ENCODE measurements at places on chromosomes 7 and 10.
A peak's percentile ranks its signal among the peaks of the same experiment; 100 is the strongest.

- DNase-seq: no peak
Measured at GRCh38 chr7:148060724-148061123, 529.8 kb upstream of the C7orf33 start.

DNA sequence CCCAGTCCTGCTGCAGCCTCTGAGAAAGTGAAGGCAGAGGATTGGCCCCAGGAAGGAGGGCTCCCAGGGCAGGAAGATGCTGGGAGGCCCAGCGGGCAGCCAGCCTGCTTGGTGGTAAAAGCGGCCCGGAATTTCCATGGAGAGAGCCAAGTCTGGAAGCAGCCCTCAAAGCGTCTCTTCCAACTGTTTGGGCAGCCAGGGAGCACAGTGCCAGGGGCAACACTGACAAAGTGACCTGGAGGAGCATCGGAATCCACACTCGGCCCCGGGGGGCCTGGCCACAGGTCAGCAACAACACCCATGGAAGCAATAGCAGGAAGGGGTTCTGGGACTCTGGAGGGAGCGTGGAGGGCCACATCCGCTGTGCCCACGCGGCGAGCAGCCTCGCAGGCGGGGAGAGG is 63.2 kb upstream of the FGFR2 start:
- no peak for DNase-seq

GRCh38 chr10:101772895-101773761 is 2.8 kb downstream of the FGF8 start:
- DNase-seq: no peak

DNA sequence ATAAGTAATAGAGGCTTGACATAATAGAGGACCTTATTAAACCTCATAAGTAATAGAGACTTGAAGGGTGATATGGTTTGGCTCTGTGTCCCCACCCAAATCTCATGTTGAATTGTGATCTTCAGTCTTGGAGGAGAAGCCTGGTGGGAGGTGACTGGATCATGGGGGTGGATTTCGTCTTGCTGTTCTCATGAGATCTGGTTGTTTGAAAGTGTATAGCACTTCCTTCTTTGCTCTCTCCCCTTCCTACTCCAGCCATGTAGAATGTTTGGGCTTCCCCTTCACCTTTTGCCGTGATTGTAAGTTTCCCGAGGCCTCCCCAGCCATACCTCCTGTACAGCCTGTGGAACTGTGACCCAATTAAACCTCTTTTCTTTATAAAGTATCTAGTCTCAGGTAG is 8.6 kb downstream of the KIFBP start:
- DNase-seq: no peak

DNA sequence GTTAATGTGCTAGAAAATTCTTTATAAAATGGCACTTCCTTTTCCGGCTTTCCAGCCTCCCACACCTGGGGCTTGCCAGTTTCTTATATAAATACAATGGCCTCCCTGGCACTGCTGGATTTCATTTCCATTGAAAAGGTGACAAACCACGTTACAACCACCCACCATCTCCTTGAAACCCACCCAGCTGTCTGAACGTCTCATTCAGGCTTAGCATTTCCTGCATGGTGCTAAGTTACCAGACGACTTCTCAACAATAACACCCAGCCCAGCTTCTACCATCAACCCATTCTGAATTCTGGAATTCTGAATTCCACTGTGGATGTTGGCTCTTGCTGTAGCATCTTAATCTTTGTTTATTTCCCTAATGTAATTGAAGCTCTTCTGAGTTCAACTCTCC is 499.8 kb upstream of the CELF2 start:
- no peak for DNase-seq

DNA sequence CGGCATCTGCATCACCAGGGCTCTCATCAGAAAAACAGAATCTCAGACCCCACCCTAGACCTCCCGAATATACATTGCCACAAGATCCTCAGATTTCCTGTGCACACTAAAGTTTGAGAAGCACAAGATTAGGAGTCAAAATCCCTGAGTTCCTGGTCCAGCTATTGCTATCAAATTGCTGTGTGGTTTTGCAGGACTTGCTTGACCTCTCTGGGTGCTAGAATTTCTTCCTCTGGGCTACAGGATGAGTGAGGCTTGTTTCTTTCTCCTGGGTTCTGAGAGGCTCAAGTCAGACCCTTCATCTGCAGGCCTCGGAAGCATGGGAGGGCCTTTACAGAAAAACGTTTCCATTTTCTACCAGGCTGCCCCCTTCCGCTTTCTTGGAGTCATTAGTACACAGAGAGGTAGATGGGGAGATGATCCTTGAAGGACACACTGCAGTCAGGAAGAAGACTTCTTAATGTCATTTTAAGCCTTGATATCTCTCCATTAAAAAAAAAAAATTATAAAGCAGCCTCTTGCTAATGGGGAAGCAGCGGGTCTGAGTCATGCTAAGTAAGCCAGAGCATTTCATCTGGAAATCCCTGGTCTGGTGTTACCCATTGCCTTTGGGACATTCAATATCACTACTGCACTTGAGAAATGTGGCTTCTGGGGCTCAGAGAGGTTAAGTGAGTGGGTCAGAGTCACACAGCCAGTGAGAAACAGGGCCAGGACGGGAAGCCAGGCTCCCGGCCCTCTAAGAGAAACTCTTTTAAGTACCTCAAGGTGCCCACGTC is 173.5 kb downstream of the KCNMA1 start:
- no peak for DNase-seq

- no peak for DNase-seq
Measured at GRCh38 chr10:101892782-101893391, 49.3 kb upstream of the KCNIP2 start.

GRCh38 chr7:110621289-110621688 is 469.6 kb upstream of the LRRN3 start:
- no peak for DNase-seq

DNA sequence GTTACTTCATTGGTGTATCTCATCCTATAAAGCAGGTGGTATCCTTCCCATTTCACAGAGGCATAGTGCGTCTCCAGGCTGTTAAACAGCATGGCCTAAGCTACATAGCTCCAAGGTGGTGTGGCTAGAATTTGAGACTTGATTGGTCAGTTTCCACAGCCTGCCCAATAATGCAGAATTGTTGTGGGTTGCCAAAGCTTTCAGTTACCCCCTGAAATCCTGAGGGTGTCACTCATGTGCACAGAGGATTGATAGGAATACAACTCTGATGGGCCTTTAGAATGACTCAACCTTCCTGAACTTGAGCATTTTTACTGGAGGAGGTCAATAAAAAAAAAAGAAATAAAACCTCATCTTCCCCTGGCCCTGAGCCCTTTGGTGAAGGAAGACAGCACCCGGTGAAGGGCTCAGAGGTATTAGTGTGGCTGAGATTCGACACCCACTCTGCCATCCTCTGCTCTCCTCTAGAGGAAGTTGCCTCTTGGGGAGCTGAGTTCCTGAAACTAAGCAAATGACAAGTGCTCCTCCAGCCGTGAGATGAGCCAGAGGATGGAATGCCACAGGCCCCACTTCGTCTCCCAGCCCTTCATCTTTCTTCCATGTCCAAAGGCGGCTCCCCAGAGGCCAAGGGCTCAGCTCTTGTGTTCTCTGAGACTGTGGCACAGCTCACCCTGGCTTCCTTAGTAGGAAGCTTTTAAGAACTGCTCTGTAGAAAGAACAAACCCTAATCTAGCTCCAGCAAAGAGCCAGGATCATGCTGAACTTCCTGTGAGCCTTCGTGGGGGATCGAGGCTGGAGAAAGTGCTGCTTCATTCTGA is 1.0 kb downstream of the ACSL5 start:
- no peak for DNase-seq

DNA sequence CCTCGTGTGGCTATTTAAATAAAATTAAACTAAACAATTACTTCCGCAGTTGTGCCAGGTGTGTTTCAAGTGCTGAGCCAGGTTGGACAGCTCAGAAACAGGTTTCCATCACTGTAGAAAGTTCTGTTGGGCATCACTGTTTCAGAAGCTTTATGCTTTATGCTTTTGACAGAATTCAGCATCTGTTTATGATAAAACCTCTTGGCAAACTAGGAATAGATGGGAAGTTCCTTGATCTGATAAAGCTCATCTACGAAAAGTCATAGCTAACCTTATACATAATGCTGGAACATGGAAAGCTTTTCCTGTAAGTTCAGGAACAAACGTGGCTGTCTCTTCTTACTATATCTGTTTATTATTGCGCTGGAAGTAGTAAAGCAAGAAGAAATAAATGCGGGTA is 143.4 kb downstream of the DOCK1 start:
- DNase-seq: no peak

GRCh38 chr10:129963641-129964501 is at the start of gene EBF3:
EBF3 (minus strand) TSS chr10:129964274; CDS start chr10:129963768, 506 bp downstream.
- DNase-seq: peak; percentile 89

GRCh38 chr7:66047426-66047825 is 28.2 kb upstream of the ASL start:
- no peak for DNase-seq

DNA sequence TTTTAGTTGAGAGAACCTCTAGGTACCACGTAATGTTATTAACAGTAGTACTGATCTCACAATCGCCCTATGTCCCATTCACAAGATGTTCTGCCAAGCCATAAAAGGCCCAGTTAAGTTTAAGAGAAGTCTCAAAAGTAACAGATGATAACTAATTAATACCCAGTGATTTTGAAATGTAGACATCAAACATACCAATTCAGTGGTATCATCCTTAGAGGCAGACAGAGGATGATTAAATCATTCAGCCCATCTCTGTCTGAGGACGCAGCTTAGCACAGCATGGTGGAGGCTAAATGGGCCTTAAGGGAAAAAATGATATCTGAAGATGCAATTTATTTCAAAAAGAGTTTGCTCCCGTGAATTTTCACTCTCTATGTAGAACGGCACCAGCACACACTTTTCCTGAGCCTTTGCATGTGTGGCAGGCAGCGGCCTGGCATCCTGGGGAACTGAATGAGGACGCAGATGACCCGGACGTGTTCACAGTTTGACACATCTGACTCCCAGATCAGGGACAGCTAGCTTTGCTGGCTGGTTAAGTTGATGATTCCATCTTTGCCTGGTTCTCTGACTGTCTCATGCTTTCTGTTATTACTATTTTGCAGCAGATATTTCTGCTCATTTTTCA is 13.4 kb downstream of the EGFR start:
- no peak for DNase-seq

- DNase-seq: no peak
Measured at GRCh38 chr7:43904533-43905208, 1.7 kb downstream of the URGCP start.

DNA sequence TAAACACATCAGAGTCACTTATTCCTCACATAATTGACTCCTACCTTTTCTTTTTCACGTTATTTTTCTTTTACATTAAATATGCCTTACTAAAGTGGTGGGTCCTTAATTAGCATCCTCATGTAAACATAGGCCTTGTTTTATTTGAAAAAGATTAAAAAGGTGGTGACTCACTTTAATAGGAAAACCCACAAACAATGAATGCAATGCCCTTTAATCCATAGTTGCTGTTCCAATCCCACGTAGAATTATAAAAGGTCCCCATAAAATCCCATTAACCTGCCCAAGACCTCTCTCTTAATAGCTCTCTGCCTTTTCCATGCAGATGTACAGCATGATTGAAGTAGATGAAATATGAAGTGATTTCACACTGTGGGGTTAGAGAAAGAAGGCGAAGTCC is 32.2 kb downstream of the SLC16A12 start:
- no peak for DNase-seq

DNA sequence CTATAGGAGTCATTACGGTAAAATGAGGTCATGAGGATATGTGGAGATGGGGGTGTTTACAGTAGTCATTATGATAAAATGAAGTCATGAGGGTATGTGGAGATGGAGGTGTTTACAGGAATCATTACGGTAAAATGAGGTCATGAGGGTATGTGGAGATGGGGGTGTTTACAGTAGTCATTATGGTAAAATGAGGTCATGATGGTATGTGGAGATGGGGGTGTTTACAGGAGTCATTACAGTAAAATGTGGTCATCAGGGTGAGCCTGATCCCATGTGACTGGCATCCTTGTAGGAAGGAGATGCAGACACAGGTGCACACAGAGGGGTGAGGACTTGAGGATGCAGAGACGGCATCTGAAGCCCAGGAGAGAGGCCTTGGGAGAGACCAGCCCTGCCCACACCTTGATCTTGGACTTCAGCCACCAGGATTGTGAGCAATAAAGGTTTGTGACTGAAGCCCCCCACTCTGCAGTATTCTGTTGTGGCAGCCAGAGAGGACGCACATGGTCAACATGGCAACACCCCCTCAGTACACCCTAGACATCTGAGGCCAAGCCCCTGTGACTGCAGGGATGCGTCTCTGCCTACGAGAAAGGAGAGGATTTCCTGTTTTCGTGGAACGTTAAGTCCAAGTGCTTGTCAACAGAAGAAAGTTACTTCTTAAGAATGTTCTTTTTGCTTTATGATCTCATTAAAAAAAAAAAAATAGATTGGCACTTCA is 544.4 kb downstream of the DNAJB6 start:
- DNase-seq: no peak

GRCh38 chr7:48130658-48131108 is 40.6 kb upstream of the ABCA13 start:
- no peak for DNase-seq

GRCh38 chr10:129398711-129399141 is 68.3 kb upstream of the MGMT start:
- no peak for DNase-seq

DNA sequence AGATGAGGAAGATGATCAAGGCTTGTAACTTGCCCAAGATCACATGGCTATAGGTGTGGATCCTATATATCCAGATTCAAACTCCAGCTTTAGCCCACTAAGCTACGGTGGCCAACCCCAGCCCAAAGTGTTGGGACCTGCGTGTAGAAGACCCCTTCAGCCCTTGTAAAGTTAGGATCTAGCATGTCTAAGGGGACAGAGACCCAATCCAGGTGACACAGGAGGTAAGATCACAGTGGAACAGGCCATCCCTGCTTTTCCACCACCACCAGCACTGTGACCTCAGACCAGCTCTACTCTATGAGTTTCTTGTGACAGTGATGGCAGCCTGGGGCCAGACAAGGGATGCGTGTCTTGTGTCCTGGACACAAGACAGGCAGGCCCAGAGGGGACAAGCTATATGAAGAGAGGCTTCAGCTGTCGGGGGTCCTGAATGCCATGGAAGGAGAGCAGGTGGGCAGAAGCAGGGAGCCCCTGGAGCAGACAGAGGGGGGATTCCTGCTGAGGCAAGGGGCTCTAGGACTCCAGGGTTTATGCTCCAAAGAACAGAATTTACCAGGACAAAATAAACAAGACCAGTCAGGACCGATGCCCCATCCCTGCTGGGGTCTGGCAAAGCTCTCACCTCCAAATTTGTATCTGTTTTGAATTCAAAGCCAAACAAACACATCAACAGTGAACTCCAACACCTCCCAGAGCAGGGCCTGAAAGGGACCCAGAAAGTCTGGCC is 10.4 kb downstream of the GPRIN2 start:
- peak; percentile 12 for DNase-seq

Measured in tibial nerve (tissue), 4 donors.